Fibroblast of skin of right quadriceps (primary cell): ENCODE measurements at places on chromosomes 5 and 9.

DNA sequence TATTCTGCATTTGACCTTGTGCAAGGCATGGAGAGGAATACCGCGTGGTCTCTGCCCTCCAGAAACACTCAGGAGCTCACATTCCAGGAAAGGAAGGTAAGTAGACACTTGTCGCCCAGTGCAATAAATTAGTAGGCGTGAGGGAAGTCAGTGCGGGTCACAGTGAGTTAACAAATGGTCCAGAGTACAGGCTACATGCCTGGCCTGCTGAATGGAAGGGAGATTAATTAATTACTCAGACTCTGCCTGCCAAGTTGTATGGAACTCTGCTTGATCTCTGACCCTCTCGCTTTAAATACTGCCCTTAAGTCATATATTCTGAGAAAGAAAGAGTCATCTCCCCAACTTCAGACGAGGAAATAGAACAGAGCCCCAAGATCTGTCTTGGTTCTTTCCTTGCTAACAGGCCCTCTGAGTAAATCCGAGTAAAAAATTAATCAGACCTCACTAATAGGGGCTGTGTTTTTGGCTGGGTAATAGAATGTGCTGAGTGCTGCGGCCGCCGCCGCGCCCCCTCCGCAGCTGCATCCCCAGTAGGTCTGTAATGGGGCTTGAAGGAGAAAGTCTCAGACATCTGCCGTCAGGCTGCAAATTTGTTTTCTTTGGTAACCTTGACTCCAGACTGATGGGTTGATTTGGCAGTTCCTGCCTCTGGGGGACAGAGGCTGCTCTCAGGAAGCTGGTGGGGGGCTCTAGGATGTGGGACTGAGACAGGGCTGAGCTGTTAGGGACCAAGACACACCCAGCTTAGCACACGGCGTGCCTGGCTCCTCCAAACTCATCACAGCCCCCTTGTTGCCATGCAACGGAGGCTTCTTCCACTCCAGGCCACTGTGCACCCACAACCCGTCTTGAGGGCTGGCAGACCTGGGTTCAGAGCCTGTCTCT, 144.4 kb downstream of the NSG2 start:
- no peak for DNase-seq

GRCh38 chr5:9207817-9208418, 338.0 kb downstream of the SEMA5A start:
- DNase-seq: peak; percentile 48

- no peak for DNase-seq
Measured at GRCh38 chr5:66242050-66242715, 98.1 kb downstream of the SREK1 start.

DNA sequence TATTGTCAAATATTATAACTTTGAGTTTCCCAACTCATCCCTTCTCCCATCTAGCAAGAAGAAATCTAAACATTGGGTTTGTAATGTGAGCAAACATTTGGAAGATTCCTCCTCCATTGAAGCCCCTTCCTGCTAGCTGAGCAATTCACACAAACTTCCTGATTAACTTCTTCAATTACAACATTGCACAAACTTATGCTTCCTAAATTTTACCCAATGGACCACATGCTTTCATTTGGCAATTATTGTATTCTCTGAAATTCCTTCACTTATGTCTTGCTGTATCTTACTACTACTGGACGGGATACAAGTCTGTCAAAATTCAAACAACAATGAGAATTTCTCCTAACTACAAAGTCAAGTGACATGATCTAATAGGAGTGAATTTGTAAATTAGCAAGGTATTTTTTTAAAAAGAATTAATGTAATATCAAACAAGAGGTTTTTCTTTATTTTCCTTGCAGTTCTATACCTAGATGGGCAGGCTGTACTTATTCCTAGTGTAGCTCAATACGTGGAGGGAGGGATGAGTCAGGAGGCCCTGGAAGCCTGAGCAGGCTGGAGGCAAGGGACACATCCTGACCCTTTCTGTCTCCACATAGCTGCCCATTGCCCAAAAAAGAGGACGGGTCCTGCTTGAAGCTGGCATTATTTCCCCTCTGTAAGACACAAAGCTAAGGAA, 11.8 kb upstream of the IFNW1 start:
- DNase-seq: peak; percentile 3

DNA sequence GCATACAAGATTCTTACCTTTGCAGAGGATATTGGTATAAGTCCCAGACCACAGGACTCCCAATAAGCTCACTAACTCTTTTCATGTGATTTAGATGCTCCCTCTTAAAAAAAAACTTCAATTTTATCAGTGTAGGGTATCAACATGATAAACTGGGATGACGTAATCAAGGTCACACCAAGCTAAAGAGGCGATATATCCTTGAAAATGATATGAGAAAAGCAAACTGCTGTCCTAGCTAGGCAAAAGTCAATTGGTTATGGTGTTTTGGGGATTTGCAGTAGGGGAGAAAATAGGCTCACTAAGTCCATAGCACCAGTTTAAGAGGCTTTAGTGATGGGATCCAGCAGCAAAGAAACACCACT, 354.4 kb downstream of the DIRAS2 start:
- DNase-seq: no peak

DNA sequence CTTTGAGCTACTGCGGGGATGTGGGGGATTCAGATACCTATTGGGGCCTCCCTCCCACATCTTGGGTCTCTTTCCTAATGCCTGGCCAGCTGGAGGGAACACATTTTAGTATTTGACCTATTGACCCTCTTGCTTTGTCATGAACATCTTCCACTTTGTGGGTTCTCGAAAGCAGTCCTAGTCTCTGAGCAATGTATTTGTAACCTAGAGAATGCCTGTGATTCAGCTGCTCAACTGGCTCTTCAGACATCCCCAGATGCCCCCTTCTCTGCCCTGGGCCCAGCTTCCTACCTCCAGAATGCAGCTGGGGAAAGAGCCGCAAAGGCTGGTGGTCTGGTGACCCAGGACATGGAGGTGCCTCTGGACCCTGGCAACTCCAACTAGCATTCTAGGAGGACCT, 32.2 kb downstream of the APTX start:
- peak; percentile 23 for DNase-seq

GRCh38 chr9:107674721-107675277, 185.2 kb upstream of the KLF4 start:
- peak; percentile 14 for DNase-seq

DNA sequence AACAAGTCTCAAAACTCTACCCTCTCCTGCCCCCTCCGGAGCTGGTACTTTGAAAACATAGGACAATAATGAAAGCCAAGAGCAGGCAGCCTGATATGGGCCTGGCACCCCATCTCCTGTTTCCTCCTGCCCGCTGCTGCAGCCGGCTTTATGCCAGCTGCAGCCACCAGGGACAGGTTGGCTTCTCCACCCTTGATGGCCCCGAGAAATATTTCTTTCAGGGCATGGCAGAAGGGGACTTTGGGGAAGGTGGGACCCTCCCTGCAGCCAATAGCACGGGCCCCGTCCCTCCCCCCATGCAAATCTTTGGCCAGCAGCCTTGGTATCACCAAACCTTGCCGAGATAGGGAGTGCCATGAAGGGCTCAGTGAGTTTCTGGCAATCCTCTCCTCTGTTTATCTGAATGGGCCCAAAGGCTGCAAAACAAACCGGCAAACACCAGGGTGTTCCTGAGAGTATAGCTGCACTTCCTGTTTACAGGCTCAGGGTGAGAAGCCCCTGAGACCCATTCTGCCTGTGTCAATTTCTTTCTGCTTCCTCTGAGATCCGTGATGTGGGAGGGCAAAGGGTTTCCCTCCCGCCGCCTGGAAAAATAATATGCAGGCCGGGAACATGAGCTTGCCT, 73.4 kb upstream of the BOD1 start:
- no peak for DNase-seq

- DNase-seq: no peak
Measured at GRCh38 chr5:79578876-79579275, 33.4 kb upstream of the TENT2 start.

- no peak for DNase-seq
Measured at GRCh38 chr5:78639791-78640190, 8.8 kb downstream of the LHFPL2 start.

GRCh38 chr5:152736906-152737305, 331.8 kb upstream of the NMUR2 start:
- DNase-seq: no peak

DNA sequence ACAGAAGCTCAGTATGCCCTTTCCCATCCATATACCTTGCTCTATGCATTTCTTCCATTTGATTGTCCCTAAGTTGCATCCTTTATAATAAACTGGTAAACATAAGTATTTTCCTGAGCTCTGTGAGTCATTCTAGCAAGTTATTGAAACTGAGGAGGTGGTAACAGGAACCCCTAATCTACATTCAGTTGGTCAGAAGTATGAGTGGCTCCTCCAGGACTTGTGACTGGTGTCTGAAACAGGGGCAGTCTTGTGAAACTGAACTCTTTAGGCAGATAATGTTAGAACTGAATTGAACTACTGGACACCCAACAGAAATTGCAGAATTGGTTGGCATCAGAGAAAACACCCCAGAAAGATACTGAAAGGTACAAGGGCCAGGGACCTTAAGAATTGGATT, 133.1 kb upstream of the POU5F2 start:
- DNase-seq: no peak

DNA sequence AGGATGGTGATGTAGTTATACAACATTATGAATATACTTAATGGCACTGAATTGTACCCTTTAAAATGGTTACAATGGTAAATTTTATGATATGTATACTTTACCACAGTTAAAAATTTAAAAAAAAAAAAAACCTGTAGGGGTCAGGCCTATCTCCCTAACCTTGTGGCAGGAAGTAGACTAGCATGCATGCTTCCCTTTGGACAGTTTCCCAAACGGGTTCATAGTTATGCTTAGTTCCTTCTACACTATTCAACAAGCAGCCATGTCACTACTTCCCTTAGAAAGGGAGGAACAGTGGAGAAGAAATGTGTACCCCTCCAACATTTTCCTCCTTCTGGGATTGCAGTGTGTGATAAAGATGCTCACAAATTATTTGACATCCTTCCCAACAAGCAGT, 32.5 kb downstream of the IDNK start:
- DNase-seq: no peak

GRCh38 chr9:135440620-135441019, 39.0 kb upstream of the PPP1R26 start:
- DNase-seq: no peak

GRCh38 chr5:2486373-2486772, 265.1 kb downstream of the IRX2 start:
- DNase-seq: no peak

GRCh38 chr9:124771867-124772679, 962 bp upstream of the NR6A1 start:
- peak; percentile 67 for DNase-seq

DNA sequence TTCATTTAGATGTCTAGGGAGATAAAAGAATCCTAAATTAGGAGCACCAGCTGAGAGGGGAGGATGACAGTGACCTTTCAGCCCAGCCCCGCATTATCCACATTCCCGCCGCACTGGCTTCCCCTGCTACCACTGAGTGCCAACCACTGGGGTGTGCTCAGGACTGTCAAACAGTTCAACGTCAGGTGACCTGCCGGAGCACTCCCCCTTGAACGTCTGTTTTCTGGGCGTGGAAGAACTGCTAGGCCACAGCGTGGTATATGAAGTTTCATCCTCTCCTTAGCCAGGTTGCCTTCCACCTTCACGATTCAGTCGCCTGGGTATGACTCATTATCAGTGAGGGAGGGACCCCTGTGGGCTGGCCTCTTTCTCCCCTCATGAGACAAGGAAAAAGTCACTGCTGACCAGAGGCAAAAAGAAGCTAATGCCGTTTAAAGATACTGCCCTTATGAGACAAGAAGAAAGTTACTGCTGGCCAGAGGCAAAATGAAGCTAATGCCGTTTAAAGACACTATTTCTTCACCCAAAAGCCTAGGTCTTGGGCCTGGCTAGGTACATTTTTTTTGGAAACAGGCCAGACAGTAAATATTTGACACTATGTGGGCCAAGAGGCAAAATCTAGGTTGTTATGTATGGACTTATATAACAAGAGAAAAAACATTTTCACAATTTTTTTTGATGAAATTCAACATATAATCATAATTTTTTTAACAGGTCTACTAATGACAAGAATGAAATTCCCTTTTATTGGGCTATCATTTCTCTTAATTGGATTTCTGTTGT, 4.6 kb downstream of the NMRK1 start:
- no peak for DNase-seq
